ENCODE measurements at places on chromosomes 5 and 9. TPM values are rescaled to one million over a fixed set of nuclear protein-coding genes. Genes with fewer than 3 reads are reported as not detected.
A peak's percentile ranks its signal among the peaks of the same experiment; 100 is the strongest.

The ADCY2 gene
- 0.25 TPM for total RNA-seq

The ENG gene
- 3.4 TPM for total RNA-seq

The GPRIN1 gene
- total RNA-seq: 17.3 TPM

The HDHD3 gene
- total RNA-seq: 22.3 TPM

The TJP2 gene
- total RNA-seq: 341 TPM

The TLR4 gene
- total RNA-seq: 5.9 TPM

DNA sequence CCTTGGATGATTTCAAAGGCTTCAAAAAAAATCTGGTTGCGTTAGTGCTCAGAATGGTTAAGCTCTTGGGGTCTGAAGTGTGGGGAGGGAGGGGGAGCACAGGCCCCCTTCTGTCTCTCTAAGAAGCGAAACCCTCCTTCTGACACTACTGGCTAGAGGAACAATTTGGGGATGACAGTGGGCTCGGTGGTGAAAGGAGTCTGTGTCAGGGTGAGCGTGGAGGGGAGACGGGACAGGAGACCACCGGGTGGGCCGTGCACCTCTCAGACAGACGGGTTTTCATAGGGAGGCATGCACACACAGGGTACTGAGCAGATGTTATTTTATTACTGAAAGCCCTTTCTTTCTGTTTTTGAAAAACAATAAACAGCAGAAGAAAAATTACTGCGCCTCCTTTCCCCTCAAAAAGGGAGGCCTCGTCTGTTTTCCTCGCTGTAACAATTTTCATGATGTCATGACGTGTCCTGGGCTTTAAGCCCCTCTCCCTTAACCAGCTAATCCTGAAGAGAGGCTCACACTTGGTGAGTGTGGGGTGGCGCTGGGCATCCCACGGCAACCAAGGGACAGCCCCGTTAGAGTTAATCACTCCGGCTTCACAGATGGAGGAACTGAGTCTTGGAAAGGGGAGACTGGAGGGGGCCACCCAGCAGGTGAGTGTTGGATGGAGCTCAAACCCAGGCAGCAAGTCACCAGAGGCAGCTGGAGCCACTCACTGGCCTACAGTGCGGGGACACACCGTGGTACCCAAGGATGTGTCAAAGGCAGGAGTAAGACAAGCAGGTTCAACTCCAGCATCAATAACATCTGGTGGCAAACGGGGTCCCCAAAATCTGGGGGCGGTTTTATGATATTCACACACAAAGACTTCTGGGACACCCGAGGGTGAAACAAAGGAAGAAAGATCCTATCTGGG, 53.4 kb downstream of the PTCH1 start:
- no peak for DNase-seq

- DNase-seq: no peak
These were observed 210.3 kb downstream of the CDK5RAP2 start for GRCh38 chr9:120369608-120370220.

- DNase-seq: peak; percentile 21
These were observed 30.4 kb upstream of the DMRT1 start for GRCh38 chr9:811106-811531.

- DNase-seq: no peak
These were observed 58.7 kb upstream of the PRR16 start for GRCh38 chr5:120405286-120405864.

- no peak for DNase-seq
These were observed 500.3 kb downstream of the ARHGEF28 start for GRCh38 chr5:74126294-74126693.

DNA sequence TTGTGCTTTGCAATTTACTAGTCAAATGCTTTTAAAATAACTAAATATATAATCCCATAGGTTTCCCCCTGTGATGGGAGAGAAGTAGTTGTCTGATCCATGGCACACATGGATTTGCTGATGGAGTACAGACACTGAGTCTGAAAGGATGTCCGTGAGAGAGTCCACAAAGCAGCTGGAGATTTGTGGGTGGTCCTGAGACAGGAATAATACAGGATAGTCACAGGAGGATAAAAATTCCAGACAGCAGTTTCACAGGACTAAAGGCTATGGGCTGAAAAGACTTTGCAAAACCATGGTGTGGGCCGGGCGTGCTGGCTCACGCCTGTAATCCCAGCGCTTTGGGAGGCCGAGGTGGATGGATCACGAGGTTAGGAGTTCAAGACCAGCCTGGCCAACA, 58.7 kb upstream of the ZFR start:
- DNase-seq: no peak

- no peak for DNase-seq
These were observed 35.7 kb downstream of the EXD3 start for GRCh38 chr9:137387114-137387890.

- no peak for DNase-seq
These were observed 179.1 kb upstream of the FBXL7 start for GRCh38 chr5:15320871-15321270.

DNA sequence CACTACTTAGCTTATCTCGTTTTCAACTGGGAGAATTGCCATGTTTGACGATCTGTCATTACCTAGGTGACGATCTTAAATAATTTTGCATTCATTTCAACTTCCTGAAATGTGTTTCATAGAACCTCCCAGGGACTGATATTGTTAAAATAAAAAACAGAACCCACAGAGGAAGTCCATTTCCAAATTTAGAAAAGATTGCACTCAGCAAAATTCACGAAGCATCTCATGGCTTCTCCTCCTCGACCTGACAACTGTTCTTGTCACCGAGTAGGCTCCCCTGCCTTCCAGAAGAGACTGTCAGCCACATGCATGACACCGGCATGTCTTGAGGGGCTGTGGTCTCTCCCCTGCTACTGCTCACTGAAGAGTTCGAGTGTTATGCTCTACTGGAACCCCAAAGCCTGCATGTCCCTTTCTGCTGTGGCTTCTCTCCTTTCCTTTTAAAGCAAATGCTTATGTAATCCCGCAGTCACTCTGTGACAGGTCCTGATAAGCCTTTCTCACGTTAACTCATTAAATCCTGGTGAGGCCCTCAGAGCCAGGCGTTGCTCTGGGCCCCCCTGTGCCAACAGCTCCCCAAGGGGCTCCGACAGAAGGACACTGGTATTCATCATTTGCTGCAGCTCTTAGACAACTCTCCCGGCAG, 26.8 kb upstream of the ANKRD33B start:
- DNase-seq: no peak

DNA sequence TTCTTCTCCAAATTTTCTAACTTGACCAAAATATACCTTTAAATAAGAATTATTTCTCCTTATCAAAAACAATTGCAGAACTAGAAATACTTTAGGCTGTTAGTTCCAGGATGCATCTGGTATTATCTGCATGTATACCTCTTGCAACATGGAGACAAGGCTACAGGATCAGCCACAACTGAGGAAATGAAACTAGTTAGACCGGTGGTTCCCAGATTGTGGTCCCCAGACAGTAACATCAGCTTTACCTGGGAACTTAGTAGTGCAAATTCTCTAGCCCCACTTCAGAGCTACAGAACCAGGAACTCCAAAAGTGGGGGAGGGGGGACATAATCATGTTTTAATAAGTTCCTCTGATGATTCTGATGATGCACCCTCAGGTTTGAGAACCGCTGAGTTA, 61.6 kb upstream of the C9orf72 start:
- DNase-seq: no peak

GRCh38 chr9:124066783-124067577, 55.4 kb downstream of the LHX2 start:
- no peak for DNase-seq
